Stimulated activated naive CD4-positive, alpha-beta T cell (primary cell): ENCODE measurements at places on chromosomes 13 and 19.

- DNase-seq = peak; percentile 88
Measured at GRCh38 chr19:18251587-18252369, 22.5 kb downstream of the IQCN start.

DNA sequence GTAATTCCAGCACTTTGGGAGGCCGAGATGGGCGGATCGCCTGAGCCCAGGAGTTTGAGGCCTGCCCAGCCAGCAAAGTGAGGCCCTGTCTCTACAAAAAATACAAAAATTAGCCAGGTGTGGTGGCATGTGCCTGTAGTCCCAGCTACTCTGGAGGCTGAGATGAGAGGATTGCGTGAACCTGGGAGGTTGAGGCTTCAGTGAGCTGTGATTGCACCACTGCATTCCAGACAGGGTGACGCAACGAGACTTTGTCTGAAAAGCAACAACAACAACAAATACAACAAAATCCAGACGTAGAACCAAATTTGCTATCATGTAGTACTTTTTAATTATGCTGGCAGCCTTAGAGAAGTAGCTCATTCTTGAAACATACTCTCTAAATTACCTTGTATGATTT, 277.1 kb downstream of the KLF5 start:
- DNase-seq = no peak

GRCh38 chr13:98508685-98509084, 68.2 kb downstream of the STK24 start:
- no peak for DNase-seq

GRCh38 chr19:48964205-48965039, 687 bp upstream of the FTL start:
- DNase-seq = no peak

DNA sequence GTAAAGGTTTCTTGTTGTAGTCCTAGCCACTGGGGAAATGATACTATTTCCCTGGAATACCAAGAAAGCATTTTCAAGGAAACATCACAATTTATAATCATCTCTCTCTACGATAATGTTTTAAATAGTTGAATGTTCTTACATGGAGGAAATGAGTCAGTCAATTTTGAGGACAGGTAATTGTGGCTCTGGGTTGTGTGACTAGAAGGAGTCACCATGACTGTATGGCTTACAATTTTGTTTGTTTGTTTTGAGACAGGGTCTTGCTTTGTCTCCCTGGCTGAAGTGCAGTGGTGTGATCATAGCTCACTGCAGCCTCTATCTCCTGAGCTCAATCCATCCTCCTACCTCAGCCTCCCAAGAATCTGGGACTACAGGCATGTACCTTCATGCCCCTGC, 47.4 kb downstream of the COG3 start:
- DNase-seq = no peak

GRCh38 chr19:6423499-6424194, 964 bp downstream of the KHSRP start:
- DNase-seq = no peak

DNA sequence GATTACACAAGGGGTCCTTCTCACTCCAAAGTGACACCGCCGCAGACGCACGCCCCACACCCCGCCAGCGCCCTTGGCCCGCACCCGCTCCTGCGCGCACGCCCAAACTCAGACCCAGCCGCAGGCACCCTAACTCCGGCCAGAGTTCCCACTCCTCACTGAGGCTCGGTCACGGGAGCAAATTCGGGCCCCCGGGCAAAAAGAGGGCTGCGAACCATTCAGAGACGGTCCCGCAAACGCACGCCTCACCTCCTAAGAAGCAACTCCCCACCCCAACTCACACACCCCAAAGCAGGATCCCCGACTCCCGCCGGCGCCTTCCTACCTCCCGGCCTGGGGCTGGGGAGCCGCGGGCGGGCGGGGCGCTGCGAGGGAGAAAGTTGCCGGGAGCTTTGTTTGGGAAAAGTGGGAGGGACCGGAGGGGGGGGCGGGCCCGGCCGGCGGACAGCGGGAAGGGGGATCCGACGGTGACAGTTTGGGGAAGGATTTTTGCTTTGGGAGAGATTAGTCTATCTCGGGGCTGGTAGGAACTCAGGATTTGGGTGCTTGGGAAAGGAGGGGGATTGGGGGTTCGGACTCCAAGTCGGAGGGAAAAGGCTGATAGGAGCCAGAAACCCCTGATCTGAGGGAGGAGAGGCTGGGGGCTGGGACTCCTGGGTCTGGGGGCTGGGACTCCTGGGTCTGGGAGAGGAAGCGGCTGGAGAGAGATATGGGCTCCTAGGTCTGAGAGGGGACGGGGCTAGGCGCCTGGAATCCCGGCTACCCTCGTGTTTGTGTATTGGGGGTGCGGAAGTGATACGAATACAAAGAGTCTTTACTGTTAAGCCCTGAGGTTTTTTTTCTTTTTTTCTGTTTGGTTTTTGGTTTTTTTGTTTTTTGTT, at the start of gene TEAD2:
TEAD2 (minus strand) TSS at position 369 of the 881 bp plus-strand sequence. CDS start 2,341 bp downstream, outside the sequence.
- peak; percentile 58 for DNase-seq

DNA sequence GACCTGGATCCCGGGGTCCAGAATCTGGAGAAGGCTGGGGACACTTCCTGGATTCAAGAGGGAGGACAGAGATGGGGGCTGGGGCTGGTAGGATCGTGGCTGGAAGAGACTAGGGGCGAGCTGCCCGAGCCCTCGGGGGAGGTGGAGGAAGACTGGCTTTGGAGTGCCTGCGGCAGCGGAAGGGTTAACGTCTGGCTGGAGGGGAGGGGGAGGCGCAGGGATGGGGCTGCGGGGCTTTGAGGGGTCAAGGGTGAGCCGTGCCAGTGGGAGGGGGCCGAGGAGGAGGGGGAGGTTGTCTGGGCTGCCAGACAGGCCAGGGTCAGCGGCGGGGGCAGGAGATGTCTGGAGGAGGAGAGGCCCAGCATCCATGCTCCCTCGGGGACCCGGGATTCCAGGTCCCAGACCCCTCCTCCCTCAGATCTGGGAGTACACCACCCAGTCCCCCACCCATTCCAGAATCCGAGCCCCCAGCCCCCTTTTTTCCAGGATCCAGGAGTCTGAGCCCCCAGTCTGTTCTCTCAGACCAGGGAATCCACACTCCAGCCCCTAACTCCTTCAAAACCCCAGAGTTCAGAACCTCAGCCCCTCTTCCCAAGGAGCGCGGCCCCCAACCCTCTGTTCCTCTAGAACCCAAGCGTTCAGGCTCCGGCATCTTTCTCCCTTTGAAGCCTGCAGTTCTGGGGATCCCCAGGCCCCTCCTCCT, 3.2 kb upstream of the SPACA6 start:
- DNase-seq = no peak

DNA sequence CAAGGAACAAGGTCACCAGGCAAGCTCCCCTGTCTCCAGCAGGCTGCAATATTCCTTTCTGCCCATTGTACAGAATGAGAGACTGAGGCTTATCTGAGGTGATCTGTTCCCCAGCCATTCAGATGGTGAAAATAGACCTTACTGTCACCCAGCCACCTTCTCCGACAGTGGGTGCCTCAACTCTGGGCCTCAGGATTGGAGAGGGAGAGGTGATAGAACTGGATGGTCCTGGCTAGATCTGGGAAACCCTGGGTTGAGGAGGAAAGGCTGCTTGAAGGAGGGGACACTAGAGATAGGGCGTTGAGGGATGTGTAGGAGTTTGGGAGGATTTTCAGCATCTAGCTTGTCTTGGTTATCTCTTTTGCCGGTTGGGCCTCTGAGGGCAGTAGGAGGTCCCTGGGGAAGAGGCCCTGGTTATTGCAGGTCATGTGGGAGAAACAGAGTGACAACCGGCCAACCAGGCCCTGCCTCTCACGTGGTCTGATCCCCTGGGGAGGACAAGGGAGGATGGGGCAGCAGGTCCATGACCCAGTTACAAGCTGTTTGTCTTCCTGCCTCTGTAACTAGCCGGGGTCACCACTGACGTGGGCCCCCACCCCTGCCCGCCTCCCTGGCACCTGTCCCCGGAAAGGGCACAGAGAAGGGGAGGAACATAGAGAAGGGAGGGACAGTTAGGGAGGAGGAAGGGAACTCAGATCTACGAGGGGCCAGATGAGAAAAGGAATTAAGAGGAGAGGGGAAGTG, 8.2 kb downstream of the NFIC start:
- no peak for DNase-seq

DNA sequence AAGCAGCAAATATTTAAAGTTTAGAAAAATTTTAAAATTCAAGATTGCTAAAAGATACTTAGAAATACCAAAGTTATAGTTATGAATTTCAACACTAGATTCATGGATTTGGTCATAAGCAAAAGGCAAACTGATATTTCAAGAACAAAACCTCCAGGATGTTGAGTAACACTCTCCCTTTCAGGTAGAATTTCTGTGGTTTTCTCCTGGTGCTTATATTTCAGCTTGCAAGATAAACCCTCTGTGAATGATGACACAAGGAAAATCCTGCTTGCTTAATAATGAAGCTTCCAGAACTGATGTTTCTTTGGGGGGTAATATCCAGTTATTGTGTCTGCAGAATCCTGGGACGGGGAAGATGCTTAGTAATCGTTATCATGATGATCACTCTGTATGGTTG, 320.3 kb upstream of the EDNRB start:
- no peak for DNase-seq

DNA sequence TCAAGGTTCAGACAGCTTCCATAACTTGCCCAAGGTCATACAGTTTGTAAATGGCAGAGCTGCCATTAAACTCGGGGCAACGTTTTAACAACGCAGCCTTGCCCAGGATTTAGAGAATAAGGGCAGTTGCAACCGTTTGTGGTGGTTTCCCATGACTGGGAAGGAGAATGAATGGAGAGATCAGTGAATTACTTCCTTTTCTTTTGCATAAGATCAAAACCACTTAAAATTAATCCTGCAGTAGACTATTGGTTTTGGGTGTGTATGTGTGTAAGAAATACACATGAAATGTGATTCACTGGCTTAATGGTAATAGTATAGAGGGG, 179.1 kb upstream of the MIR17HG start:
- DNase-seq = no peak

GRCh38 chr13:41199079-41199478, 4.7 kb upstream of the KBTBD7 start:
- DNase-seq = no peak

DNA sequence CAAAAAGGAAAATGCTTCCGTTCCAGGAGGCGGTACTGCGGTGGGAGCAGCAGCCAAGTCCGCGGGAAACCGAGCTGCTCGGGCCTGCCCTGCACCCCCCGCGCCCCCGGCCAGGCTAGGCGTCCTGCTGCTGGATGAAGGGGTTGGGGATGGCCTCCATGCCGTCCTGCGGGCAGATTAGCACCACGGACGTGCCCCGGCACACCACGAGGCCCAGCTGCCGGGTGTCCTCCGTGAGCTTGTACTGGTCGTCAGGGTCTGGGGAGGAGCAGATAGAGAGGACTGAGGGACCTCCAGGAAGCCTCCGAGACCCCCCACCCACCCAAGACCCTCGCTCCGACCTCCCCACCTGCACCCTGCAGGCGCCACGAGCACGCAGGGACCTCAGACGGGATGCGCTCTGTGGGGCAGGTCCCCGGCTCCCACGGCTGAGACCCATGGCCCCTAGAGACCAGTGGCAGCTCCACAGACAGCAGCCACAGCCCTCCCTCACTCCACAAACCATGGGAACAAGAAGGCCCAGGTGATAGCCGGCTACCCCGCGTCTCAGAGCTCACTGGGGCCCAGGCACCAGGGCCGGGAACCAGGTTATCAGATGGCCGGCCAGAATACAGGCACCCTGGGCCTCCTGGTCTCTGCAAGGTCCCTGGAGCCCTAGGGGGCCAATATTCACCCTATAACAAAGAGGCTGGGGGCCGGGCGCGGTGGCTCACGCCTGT, 6.7 kb downstream of the LSM7 start:
- DNase-seq = no peak

DNA sequence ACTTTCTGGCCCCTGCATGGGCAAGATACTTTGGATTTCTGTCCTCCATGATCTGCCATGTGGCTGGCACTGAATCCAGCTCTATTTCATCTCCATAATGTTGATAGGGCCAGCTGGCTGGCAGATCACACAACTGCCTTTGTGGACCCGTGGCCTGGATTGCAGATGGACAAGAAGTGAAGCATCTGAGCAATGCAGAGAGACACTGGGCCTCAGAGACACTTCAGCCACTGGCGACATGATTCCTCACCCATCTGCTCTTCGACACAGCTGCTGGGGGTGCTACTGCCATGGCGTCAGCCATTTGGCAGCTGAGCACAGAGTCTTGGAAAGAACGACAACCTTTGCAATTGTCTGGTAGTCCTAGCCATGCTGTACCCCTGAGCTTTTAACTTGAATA, 79.5 kb upstream of the MYO16 start:
- DNase-seq = no peak

DNA sequence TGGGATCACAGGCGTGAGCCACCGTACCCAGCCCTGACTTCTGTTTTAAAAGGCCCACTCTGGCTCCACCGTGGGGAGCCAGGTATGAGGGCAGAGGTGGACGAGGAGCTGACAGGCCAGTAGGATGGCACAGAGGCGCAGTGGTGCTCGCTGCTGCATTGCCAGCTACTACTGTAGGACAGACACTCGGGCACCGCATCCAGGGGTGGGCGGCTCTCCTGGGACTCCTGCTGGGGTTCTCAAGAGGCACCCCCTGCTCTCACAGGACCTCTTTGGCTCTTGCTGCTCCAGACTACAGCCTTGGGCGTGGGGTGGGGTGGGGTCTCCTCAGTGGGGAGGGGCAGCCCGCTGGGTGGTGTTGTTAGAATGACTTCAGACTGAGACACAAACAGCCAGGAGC, 53.4 kb downstream of the LATS2 start:
- no peak for DNase-seq

DNA sequence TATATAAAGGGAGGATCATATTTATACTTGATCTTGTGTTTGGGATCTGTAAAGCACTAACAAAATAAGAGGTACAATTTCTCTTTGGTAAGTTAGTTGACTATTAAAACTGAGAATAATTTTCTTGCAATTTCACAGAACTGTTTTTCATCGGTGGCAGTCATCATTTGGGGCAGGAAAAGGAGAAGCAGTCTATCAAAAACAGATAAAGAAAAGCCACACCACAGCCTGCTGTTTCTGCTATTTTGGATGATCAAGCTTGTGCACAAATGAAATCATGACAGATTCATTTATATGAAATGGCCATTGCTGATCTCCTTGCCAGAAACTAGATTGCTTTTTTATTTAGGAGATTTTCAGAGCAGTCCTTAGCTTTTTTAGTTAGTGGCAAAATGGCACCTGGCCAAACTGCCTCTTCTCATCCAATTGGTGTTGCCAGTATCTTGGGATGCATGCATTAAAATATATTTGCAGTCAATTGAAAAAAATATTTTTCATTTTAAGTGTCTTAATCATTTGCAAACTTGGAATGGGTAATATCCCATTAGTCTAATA, 326.0 kb downstream of the HS6ST3 start:
- DNase-seq = no peak

DNA sequence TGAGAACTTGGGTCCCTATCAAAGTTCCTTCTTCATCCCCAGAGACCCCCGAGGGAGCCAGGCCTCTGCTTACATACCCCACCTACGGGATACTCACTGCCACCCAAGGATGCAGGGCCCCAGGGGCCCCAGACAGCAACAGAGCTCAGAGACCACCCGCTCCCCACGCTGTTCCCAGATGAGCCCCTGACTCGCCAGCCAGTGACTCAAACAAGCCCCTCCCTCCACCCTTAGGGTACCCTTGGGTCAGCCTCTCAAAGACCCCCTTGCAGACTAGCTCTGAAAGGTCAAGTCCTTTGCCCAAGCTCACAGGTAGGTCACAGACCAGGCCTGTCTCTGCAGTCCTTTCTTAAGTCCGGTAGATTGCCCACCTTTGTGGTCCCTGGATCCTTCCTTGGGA, 45.7 kb downstream of the CD320 start:
- no peak for DNase-seq
